Islet precursor cell (in vitro differentiated cells): ENCODE measurements at places on chromosomes 4 and X.

DNA sequence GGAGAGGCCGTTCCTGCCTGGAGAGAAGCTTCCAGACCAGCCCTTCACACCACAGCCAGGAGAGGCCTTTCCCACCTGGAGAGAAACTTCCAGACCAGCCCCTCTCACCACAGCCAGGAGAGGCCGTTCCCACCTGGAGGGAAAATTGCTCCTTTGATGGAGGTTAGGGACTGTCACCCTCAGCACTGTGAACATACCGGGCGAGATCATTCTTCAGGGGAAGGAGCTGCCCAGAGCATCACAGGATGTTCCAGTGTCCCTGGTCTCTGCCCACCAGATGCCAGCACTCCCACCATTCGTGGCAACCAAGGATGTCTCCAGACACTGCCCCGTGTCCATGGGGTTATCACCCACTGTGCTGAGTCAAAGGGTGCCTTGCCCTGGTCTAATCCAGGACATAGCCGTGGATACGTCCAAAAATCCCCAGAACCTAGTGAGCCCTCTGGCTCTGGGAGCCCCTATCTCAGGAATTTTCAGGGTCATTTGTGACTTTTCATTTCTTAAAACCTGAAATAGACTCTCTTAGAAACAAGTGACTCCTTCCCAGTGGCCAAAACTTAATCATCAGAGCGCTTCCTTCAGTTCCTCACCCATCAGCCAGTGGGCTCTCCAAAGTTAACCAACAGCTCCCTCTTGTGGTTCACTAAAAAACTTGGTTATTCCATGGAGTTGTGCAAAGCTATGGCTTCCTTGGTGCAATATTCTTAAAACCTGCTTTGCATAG lies 80.2 kb downstream of the CRMP1 start:
- DNase-seq = no peak

DNA sequence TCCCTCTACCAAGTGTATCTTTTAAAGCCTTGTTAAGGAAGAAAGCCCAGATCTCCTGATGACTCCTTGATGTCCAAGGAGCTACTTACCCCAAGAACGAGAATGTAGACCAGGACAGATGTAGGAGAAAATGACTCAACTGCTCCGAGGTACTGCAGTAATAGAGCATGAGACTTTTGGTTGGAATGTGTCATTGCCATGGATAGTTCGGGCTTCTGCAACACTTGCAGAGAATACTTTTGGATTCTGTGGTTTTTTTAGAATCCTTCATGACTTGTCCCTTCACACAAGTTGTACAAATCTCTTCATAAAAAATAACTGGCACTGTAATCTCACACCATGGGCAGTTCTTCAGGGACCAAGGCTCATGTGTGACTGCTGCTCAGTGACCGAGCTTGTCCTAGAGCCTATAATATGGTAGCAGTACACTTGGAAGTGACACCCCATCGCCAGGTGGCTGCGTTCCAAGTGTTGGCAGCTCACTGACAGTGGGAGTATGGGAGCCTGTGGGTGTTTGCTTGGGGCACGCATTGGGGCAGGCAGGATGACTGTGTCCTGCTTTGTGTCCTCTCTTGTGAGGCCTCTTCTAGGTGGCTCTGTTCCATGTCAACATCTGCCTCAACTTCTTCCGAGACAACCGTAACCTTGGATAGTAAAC lies 87.9 kb upstream of the WDR1 start:
- DNase-seq = no peak

DNA sequence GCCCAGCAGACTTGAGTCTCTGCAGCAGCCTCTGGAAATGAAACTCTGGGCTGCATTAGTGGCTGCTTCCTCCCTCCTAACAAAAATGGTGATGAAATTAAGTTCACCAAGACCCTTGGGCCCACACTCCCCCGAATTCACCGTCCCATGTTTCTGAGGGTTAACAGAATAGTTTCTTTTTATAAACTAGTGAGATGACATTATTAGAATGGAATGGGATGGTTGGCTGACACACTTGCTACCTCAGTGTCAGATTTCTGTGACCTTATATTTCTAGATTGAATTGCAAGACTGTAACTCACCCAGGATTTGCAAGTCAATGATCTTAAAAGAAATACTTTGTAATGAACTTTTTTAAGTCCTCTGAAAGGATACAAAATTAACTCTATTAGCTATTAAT lies 127.1 kb downstream of the SHROOM3 start:
- no peak for DNase-seq

DNA sequence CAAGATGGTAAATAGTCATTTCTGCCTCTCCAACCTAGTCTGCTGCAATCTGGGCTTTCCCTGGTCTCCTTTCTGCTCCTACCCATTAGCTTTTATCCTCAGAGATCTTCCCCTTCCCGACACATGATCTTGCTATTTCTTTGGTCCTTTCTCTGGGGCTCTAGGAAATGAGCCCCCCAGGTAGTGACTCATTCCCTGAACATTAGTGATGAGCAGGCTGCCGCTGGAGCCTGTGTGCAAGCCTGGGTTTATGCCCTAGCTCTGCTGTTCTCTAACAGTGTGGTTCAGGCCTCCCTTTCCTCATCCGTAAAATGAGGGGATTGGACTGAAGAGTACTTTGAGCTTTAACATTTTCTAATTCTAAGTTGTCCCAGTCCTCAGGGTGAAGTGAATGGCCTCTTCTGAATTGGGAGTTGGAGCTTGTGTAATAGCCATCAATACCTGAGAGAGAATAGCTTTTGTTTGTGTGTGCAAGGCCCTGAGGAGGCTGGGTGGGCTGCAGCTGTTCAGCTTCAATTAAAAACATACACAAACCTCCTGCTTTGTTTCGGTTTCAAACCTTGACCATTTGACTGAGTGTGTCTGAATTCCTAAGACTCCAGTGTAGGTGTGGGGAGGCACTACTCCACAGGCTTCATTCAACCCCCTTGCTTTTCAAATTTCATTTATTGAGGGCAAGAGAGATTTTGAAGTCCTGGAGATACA lies 115.6 kb upstream of the SCML1 start:
- no peak for DNase-seq

DNA sequence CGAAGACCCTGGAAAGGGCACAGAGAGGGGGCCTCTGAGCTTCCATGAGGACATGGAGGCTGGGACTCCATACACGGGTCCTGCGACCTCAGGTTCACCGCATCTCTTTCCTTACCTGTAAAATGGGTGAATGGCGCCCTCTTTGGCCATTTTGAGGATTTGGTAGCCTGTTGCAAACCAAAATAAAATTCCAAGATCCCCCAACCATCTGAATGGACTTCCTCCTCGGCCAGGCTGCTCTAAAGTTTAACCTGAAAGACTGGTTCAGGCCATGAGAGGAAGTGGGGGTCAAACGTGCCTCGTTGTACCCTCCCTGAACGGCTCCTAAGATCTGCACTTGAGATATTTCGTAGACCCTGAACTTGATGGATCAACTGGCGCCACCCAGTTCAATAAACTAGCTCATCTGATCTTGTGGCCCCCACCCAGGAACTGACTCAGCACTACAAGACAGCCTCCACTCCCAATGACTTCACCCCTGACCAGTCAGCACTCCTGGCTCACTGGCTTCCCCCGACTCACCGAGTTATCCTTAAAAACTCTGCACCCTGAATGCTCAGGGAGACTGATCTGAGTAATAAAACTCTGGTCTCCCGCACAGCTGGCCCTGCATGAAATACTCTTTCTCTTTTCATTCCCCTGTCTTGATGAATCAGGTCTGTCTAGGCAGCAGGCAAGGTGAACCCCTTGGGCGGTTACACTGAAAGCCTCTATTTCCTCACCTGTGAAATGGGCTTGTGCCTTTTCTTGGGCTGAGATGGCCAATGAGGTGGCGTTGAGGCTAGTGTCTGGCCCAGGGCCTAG lies 32.9 kb upstream of the GPR78 start:
- DNase-seq = no peak

DNA sequence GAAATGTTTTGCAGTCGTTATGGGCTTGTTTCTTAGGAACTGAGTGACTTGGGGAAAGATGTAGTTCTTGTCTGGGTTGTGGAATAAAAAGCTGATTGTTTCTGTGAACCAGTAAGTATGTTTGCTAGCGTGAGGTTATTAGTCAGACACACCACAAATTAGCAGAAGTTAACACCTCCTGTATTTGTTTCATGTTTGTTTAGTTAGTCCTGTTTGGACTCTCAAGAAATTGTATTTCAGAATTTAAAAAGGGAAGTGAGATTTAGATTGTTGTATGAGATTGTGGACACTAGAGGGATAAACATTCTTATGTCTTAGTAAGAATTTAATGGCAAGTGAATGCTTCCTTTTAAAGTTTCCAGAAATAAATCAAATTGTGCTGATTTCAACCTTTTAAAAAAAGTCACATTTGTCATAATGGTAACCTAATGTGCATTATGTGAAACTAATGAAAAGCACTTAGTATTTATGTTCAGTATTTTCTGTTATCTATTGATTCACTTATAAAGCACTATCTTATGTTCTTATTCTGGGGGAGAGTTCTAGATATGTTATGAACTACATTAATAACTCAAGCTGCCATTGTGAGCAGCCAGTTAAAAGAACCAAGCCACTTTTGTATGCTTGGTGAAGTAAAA lies 25.6 kb downstream of the ATP10D start:
- no peak for DNase-seq
